ENCODE measurements at places on chromosomes 13 and 19.

DNA sequence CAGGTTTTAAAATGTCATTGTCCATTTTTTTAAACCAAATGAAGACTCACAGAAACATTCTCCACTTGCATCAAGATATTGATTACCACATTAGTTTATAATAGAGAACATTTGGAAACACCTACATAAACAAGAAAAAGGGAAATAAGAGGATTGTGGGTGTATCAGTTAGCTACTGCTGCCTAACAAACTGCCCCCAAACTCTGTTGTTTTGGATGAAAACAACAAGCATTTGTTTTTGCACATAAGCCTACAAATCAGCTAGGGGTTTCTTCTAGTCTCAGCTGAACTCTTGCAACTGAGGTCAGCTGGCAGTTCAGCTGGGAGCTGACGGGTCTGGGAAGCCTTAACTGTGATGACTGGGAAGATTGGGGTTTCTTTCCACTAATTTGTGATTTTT is 464.4 kb downstream of the COG6 start:
- DNase-seq, result no peak

DNA sequence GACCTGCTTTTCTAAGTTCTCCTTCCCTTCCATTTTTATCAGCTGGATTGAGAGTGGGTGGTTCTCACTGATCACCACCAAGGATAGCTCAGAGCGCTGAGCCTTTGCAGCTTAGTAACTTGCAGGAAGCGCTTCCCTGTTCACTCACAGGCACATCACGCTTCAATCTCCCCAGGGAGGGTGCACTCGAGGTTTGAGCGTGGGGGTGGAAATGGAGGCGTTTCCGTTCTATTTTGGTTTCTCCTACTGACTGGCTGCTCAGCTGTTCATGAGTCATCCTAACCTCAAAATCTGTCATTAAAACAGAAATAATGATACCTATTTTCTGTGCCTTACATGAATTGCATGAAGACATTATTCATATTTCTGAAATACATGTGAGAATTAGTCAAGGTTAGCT is 292.1 kb downstream of the SPRY2 start:
- DNase-seq, result peak; percentile 8

DNA sequence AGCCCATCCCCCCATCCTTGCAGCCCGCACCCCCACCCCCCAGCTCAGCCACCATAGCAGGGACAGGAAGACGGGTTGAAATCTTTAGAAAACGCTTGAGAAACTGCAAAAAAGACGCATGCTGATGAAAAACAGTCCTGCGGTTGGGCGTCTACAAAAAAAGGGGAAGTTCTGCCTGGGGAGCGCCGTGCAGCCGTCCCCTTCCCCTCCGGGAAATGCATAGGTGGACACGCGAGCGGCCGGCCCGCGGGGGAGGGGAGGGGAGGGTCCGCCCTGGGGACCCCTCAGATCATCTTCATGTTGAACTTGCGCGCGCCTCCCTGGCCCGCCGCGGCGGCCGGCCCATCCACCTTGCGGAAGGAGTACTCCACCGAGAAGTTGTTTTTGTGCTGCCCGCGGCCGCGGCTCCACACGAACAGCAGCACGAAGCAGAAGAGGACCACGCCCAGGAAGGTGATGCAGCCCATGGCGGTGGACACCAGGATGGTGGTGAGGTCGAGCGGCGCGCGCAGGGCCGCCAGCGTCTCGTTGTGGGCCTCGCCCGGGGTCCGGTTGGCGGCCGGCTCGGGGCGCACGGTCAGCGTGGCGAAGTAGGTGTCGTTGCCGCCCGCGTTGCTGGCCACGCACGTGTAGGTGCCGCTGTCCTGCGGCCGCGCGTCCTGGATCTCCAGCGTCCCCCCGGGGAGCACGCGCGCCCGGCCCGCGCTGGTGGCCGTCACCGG is 7.9 kb upstream of the PEAK3 start:
- DNase-seq, result no peak

DNA sequence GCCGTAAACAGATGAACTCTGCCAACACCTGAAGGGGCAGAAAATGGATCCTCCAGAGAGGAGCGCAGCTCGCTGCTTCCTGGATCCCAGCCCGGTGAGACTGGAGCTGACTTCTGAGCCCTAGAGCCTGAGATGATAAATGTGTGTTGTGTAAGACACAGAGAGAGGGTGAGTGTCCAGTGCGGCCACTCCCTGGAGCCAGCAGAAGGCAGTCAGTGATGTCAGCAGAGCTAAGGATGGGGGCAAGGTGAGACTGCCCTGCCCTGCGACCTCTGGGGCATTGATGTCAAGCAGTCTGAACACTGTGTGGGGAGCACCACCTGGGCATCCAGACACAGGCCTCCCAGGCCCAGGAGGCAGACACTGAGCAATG is 9.7 kb upstream of the SLC35E1 start:
- no peak for DNase-seq

DNA sequence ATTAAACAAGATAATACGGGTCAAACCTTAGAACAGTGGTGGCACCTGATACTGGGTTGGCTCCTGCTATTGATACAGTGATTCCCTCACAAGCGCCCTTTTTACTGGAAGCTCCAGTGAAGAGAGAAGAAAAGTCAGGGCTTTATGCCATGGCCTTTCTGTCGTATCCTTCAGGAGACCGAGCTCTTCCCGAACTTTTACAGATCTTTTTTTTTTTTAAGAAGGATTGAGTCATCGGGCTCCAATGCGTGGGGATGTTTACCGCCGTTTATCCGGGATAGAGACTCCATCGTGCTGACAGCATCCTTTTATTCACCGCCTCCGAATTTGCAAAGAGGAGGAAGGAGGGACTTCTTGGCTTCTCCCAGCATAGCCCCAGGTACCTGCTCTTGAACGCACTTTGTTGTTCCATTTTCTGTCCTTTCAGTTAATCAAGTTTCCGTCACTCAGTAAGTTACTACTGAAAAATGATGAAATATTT is 574 bp downstream of the ZNF227 start:
- DNase-seq, result no peak

DNA sequence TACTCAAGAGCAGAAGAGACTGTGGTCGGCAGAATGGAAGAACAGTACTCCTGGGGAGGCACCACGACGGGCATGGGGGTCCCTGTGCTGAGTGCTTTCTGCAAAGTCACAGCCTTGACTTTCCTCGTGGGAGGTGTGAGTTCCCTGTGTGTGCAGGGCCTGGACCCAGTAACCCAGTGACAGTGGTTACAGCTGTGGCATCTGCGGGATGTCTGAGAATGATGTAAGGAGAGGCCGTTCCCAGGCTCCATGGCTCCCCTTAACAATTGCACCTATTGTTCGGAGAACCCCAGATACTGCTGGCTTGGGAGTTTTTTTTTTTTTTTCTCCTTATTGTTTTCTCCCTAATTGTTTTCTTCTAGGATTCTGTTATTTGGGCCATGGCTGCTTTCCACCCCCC is 5.1 kb upstream of the NANOS2 start:
- no peak for DNase-seq

DNA sequence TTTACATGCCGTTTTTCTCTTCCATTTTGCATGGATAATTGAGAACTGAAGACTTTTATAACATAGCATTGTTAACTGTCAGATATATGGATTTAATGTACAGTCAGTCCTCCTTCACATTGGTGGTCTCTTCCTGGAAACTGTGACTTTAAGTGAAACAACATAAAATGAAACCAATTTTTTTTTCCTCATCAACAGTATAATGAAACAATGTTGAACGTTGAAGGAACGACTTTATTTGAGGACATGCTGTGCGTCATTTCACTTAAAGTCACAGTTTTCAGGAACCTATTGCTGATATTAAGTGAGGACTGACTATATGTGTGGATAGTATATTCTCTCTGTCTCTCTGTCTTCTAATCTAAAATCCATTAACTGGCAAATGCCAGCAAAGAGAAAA is 54.8 kb downstream of the COG3 start:
- DNase-seq, result no peak

- no peak for DNase-seq
Observed at GRCh38 chr19:43809762-43810696, 7.8 kb upstream of the LYPD5 start.

DNA sequence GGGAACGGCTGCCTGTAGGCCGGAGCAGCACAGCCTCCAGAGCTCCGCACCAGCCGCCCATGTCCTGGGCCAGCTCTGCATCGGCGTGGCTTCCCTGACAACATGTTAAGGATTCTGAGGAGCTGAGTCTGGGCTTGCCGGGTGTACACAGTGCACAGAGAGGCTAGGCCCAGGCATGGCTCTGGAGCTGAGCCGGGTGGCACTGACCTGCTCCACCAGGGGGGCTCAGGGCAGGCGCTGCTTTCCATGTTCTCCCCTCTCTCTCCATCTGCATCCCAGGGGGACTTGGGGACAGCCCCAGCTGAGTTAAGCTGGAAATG is 31.6 kb downstream of the AP1M1 start:
- DNase-seq, result no peak

DNA sequence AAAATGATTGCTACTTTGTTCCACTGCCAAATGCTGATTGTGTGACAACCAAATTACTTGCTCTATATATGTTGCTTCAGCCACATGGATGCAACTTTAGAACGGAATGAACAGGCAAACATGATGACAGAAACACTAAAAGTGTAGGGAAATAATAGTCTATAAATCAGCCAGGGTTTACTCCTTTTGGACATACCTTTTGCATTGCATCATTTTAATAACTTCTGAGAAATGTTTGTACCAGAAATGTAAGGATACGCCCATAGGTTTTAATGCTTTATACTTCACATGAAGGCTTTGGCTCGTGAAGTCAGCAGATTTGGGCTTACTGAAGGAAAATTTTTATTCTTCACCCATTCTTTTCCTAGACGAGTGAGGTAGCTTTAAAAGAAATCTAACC is 141.0 kb downstream of the POSTN start:
- DNase-seq, result no peak

DNA sequence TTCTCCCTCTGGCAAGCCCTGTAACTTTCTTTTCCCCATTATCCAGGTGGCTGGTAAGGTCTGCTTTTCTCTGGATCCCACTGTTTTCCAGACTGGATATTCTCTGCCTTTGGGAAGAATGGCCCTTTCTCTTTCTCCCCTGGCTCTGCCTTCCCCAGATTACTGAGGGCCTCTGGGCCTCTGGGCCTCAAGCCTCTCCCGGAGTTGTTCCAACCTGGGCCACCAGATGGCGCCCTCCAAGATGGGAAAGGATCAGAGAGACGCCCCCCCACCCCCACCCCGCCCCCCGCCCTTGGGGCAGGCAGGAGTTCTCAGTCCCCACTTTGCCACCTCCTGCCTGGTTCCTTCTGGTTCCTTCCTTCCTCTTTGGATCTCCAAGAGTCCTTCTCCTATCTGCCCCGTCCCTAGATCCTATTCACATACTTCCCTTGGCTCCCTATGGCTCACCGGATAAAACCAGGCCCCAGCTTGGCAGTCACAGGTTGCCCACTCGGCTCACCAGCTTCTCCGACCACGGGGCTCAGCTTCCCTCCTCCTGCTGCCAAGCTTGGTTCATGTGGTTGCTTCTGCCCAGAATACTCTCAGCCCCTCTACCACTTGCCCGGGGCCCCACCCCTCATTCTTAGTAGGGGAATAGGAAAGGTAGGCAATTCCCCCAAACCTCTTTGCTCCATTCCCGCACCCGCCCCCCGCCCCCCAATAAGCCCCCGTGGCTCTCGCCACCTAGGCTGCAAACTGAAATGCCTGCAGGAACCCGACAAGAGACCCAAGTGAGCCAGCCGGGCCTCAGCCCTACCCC is 13.1 kb downstream of the EPS8L1 start:
- peak; percentile 97 for DNase-seq

- no peak for DNase-seq
Observed at GRCh38 chr19:30492586-30493270, 120.5 kb downstream of the ZNF536 start.

GRCh38 chr13:113351514-113352026 is 12.4 kb downstream of the GRTP1 start:
- DNase-seq, result no peak

DNA sequence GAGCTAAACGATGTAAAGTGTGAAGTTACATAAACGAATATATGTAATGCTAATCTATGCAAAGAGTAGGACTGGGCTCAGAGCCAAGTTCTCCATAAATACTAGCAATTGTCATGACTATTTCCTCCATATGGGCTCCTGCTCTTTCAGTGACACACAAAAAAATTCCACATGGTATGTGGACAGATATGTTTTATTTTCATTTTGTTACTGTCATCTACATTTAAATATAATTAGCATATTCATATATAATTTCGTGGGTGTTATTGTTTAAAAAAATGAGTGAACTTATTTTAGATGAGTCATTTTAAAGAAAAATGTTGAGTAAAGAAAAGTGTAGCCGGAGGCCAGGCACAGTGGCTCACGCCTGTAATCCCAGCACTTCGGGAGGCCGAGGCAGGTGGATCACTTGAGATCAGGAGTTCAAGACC is 5.0 kb upstream of the IGSF23 start:
- no peak for DNase-seq

GRCh38 chr19:35451338-35452096 is 3.5 kb downstream of the FFAR2 start:
- DNase-seq, result no peak

GRCh38 chr19:42054205-42054604 is 15.8 kb downstream of the GRIK5 start:
- DNase-seq, result no peak

- no peak for DNase-seq
Observed at GRCh38 chr19:40752257-40752781, 1.3 kb downstream of the SNRPA start.

DNA sequence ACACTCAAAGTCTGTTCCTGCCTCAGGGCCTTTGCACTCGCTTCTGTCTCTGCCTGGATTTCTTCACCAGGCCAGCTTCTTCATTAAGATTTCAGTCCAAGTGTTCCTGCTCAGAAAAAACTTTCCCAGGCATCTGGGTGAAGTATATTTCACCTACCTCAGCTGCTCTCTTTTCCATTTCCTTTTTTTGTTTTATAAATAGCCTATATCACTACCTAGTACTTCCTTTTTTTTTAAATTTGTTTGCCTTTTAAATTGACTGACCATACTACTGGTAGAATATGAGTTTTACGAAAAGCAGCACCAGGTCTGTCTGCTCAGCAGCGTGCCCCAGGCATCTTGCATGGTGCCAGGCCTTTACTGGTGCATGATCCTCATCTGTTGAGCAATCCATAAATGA is 1064.4 kb downstream of the UQCRFS1 start:
- no peak for DNase-seq

DNA sequence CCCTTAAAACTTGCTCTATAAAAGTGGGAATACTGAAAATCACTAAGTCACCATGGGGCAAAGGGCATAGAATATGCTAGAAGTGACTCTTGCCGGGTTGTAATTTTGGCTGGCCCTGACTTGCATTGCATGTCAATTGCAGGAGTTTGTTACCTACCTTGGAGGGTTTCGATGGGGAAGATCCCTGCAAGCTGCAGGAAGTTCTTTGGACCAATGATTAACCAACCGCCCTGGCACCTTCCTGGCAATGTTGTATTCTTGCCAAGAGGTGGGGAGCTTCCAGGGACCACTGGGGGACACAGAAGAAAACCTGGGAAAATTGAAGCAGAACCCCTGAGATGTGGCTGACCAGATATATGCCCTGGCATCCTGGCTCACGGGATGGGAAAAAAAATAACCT is 235.8 kb downstream of the B3GLCT start:
- DNase-seq, result no peak

GRCh38 chr13:108270442-108270841 is 924 bp downstream of the TNFSF13B start:
- DNase-seq, result no peak

- DNase-seq, result no peak
Observed at GRCh38 chr13:24148414-24149235, 11.9 kb upstream of the SPATA13 start.
